ENCODE measurements at places on chromosomes 1 and 21.

- no peak for DNase-seq
Observed at GRCh38 chr1:28458237-28459228, 47.3 kb upstream of the RCC1 start.

- DNase-seq, result no peak
Observed at GRCh38 chr1:243345205-243345604, 89.4 kb downstream of the SDCCAG8 start.

DNA sequence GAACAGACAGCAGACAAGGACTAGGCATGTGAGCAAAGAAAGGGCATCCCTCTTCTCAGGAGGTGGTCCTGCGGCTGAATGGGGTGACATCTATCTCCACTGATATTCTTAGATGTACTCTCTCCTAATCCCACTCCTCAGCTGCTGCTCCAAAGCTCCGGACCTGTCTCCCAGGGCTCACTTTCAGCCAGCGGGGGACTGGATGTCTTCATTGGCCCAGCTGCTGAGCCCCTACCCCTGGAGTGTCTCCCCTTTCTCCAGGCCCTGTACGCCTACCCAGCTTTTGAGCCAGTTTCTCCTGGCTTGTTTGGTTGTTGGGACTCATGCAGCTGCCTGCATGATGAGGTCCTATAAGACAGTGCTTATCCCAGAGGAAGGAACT, 28.8 kb upstream of the CSF1 start:
- DNase-seq, result no peak

GRCh38 chr1:208820580-208821212, 576.5 kb upstream of the PLXNA2 start:
- DNase-seq, result no peak

DNA sequence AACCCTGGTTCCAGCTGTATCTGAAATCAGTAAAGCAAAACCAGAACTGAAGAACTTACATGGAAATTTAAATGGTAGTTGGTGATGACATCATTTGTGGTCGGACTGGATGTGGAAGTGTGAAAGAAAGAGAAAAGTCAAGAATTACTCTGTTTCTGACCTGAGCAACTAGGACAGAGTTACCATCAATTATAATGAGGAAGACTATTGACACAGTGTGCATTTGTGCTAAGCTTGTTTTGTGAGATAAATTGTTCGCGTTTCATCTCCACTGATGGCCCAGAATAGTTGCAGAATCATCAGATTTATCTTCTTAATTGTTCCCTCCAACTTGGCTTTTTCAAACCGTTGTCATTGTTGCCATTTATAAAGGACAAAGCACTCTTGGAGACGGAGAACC, 410.6 kb upstream of the DEPDC1 start:
- no peak for DNase-seq

- DNase-seq, result no peak
Observed at GRCh38 chr1:247335882-247336281, 4.2 kb upstream of the ZNF496 start.
